ENCODE measurements at places on chromosomes 12 and 14.

DNA sequence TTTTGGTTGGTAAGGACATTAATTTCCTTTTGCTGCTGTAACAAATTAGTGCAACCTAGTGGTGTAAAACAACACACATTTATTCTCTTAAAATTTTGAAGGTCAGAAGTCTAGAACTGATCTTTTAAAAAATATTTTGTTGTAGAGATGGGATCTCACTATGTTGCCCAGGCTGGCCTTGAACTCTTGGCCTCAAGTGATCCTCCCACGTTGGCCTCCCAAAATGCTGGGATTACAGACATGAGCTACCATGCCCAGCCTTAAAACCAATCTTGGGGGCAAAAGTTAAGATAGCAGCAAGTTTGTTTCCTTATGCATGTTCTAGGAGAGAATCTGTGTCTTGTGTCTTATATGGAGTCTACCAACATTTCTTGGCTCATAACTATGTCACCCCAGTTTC lies 55.8 kb downstream of the MIA2 start:
- DNase-seq, result no peak

DNA sequence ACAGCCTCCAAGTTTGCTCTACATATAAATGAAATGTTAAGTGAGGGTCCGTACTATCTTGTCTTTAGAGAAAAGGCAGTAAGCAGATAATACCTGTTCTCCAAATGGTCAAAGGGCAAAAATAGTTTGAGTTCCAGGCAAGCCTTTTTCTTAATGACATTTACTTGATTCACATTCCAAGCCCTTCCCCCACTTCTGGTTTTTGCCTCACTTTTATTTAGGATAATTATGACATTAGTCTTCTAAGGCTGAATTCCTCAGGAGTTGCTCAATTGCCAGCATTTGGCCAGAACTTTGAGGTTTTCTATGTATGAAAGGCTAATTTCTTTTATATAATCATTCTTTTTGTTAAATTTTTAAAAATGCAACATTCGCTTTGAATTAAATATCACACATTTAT lies 62.5 kb upstream of the DUSP6 start:
- no peak for DNase-seq

GRCh38 chr12:9753498-9753897 lies 7.2 kb downstream of the CD69 start:
- no peak for DNase-seq

GRCh38 chr12:53056296-53056695 lies 6.4 kb downstream of the TNS2 start:
- no peak for DNase-seq

- no peak for DNase-seq
Measured at GRCh38 chr14:96198430-96199130, 6.1 kb upstream of the BDKRB2 start.

- DNase-seq, result peak; percentile 71
Measured at GRCh38 chr12:124480469-124481256, 86.7 kb downstream of the NCOR2 start.

DNA sequence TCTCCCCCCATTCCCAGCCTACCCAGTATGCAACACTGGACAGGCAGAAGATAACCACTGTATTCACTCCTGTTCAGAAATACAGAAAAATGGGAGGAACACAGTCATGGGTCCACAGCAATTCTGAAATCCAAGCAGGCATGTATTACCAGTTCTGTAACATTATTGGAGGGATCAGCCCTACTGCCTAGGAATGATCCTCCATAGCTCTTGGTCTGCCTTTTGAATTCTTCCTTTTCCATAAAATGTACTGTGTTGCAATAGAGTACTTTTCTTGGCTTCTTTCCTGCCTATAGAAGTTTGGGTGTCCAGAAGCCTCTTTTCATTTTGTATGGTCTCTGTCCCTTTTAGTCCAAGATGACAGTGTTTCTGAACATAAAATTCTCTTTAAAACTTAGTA lies 46.5 kb downstream of the SPATS2 start:
- DNase-seq, result no peak

- no peak for DNase-seq
Measured at GRCh38 chr14:81366214-81366613, 33.9 kb downstream of the STON2 start.

DNA sequence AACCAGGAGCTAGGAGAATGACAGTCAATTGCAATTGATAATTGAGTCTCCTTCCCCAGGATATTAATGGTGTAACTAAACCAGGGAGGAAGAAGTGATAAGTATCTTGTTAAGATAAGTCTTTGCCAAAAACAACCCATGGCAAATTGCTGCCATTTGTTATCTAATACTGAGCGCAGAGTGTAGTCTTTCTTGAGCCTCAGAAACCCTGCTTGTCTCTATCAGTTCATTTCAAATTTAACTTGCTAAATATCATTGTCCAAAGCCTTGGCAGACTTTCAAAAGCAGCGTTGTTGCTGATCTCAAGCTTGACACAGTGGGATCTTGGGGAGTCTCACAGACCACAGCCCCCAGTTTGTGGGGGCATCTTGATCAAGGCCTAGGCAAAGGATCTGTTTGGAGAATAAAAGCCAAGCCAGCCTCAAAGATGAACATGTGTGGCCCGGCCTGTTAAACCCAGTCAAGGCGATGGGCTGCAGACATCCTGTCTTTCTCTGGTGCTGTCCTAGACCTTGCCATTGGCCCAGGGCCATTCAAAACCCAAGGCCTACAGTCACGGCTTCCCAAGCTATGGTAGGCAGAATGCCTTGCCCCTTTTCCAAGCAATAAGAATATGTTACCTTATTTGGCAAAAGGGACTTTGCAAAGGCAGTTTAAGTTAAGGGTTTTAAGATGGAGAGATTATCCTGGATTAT lies 164.2 kb downstream of the CHST11 start:
- no peak for DNase-seq

DNA sequence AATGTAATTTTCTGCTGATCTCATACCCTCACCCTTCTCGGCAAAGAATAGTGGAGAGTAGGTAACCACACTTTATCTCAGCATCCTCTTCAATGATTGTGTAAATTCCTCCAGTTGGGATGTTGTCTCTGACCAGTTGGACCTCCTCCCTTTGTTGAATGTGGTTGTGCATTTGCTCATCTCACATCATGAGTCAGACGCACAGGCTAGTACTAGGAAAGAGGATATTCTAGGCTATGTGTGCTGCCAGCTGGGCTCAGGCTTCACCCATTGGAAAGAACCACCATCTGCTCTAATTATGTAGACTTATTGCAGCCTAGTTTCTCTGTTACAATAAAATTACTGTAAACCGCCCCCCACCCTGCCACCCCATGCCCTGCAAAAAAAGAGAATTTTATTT lies 90.3 kb downstream of the LMO3 start:
- DNase-seq, result no peak

GRCh38 chr12:18975933-18976332 lies 153.6 kb upstream of the PLEKHA5 start:
- DNase-seq, result no peak

DNA sequence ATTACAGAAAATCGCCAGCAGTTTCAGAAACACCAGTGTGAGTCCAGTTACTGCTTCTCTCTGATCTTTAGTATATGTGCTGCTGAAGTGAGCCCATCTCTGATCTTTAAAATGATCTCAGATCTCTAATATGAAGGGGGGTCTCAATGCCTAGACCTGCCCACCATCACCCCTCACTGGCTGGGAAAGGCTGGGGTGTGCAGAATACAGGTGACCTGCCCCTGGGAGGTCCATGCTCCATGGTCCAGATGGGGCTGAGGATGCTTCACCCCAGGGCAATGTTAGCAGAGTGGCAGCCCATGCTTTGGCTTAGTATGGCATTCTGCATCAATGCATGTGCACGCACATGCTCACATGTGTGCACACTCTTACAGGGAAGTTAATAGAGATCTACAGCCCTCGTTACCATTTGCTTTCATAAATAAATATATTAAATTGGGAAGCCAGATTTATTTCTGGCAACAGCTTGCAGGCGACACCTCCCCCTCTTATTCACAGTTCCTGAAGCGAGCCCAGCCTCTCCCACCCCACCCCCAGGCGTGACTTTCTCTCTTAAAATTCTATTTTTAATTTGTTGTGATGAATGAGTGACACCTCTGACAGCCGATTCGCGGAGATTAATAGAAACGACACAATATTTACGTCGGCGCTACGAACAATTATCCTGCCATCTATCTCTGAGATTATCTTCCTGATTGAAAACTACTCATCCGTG lies 104.7 kb upstream of the ESRRB start:
- DNase-seq, result no peak

DNA sequence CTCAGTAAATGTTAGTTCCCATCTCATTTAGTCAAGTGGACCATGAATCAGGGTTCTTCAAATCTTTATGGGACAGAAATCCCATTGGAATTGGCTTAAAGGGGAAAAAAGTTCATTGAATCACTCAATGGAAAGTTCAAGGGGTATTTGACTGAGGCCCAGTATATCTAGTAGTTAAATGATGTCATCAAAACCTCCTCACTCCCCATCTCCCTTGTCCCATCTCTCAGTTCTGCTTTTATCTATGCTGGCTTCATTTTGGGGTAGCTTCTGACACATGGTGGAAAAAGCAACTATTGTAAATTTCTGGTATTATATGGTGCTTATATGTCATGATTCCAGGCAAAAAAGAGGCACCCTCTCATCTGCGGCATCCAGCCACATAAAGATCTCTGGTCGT lies 51.9 kb downstream of the DAAM1 start:
- no peak for DNase-seq

DNA sequence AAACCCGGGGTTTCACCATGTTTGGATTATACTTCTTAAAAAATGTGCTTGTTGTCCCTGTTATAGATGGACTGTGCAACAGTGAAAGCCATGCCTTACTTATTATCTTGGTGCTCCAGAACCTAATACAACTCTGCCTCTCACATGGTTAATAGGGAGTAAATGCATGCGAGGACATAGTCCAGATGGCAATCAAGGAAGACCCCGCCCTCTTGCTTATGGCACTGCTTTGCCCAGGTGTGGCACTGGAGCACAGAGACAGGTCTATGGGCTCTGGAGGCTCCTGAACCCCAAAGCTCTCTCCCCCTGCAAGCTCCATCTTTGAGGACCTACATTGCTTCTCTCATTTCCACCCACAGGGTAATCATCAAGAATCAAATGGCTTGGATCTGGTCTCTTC lies 162.1 kb upstream of the NTF3 start:
- no peak for DNase-seq

DNA sequence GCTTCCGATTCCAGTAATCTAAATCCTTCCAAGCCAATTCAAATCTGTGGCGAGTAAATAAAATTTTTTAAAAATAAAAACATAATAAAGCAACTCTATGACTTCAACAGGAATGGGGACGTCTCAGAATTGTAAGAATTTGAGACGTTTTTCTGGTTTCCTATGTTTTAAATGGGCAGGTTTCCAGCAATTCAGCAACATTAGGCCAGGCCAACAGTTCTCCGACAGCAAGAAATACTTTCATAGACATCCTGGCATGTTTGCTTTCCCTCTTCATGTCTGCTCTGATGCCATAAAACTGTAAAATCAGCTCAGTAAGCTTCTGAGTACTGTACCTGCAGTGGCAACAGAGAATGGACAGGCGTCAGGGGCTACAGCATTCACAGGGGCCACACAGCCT lies 35.8 kb upstream of the DICER1 start:
- DNase-seq, result no peak

DNA sequence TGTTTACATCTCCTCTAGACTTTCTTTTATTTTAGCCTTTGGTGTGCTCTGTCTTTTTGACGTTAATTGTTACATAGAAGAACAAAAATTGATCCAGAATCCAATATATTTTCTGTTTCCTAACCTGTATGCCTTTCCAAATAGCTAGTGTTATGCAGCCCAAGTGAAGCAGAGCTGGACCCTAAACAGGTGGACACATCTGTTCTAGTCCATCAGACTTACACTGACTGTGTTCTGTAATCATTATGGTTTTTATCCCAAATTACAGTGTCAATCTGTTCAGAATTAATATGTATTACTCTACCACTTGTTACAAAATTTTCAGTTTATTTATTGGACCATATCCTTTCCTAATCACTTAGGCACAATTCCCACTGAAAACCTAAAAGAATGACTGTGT lies 176.8 kb upstream of the FOXG1 start:
- no peak for DNase-seq

- DNase-seq, result no peak
Measured at GRCh38 chr14:100093319-100093718, 28.1 kb downstream of the EVL start.

DNA sequence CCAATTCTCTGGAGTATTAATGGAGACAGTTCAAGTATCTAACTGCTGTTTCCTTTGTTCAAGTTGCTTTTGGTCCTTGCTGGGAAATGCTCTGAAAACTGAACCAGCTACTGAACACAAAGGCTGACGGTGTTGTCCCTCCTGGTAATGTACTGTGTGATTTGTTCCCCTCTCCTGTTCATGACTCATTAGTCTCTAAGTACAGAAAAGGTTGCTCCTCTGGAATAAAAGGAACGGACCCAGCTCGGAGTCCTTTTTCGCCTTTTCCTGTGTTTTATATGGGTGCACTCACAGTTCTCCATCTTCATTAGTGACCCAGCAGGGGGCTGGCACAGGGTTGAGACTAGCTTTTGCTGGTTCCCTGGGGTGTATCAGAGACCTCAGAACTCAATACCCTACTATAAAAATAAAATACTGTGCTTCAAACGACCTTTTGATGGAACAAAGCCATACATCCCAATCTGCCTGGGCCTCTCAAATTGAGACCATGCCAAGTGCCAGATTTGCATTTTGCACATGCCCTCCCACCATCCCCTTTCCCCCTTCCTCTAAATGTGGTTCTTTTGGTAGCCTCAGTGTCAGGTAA lies 269.7 kb downstream of the RAD51B start:
- no peak for DNase-seq

DNA sequence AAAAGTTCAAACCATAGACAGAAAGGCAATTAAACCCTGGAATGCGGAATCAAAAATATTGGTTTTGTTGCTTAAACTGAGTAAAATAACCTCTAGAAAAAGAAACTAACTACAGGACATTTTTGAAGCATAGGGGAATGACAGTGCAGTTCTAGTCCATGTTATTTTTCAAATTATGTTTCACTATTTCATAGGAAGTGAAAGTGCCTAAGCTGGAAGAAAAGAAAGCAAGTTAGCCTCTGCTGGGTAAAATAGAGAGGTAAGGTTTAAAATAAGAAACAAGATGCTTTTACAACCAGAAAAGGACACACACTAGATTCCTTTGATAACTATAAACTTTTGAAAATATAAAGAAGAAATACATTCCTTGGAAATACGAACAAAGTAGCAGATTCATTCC lies 1.1 kb downstream of the CLECL1 start:
- no peak for DNase-seq

GRCh38 chr14:106662936-106663550 lies 1136.7 kb downstream of the TMEM121 start:
- no peak for DNase-seq

DNA sequence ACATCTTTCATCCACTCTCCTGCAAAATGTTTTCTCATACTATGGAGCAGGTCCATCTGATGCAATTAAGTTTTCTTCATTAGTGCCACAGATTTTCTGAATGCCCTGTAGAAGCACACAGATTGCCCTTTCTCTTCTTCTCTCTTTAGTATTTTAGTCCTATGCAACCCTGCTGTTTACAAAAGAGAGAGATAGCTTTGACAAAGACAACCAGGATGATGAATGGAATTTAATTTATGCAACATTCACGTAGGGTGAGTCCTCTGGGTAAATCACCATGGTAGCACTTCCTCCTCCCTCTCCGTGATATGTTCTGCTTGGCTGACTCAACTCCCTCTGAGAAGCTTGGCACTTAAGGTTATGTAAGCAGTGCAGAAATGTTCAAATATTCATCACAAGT lies 400.9 kb upstream of the PDE3A start:
- DNase-seq, result peak; percentile 56
